ENCODE measurements at places on chromosomes 4 and X.

DNA sequence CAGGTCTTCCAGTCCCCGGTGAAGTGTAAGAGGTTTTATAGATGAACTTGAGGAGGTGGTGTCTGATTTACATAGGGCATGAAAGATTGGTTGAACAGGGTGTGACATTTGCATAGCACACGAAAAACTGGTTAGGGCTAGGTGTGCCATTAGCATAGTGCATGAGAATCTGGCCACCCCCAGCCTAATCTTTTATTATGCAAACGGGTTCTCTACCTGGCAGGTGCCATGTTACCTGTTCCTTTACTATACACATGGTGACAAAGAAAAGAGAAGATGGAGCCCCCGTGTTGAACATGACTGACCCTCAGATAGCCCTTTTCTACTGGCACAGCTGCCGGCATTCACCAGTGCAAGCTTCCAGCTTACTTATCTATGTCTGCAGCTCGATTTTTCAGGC lies 71.0 kb downstream of the UCHL1 start:
- DNase-seq = no peak

- DNase-seq = no peak
Observed at GRCh38 chr4:89496851-89497250, 189.3 kb upstream of the GPRIN3 start.

GRCh38 chr4:143377611-143378099 lies 41.0 kb downstream of the GAB1 start:
- DNase-seq = no peak

DNA sequence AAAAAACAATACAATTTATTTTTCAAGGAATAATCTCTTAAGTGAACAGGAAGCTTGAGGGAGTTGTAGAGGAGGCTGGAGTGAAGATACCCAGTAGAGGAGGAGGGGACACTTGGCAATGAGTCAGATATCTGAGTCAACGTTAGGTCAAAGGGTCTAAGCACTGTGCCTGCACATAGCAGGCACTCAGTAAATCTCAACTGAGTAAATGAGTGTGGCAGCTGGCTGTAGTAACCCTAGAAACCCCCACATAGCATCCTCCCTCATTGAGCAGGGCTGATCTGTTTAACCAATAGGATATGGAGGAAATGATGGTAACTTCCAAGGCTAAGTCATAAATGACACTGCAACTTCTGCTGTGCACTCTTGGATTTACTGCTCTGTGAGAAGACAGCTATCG lies 186.0 kb upstream of the FAM241A start:
- DNase-seq = no peak

DNA sequence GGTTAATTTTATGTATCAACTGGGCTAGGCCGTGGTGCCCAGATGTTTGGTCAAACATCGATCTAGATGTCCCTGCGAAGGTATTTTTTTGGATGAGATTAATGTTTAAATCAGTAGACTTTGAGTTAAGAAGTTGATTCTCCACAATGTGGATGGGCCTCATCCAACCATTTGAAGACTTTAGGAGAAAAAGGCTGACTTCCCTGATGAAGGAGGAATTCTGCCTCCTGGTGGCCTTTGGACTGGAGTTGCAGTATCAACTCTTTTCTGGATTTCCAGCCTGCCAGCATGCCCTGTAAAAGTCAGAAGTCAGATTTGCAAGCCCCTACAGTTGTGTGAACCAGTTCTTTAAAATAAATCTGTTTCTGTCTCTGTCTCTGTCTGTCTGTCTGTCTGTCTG lies 91.4 kb downstream of the STK32B start:
- no peak for DNase-seq
